ENCODE measurements at places on chromosomes 2 and 18.
A peak's percentile ranks its signal among the peaks of the same experiment; 100 is the strongest.

DNA sequence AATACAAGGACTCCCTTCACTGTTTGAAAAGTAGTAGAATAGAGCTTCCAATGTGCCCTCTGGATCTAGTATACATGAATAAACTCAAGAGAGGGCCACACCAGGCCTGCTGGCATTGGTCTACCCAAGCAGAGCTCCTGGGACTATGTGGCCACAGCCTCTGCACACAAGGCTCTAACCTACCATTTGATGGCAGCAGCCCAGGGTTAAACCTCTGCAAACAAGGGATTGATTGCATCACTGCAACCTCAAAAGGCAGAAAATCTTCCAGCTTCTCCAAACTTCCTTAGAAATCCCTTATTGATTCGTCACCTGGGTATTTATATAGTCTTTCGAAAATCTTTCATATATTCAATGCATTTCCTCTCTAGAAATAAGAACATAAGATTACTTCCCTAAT is 147.6 kb upstream of the SETBP1 start:
- no peak for DNase-seq

- no peak for DNase-seq
Measured at GRCh38 chr18:732371-732770, 19.9 kb upstream of the ENOSF1 start.

- DNase-seq, result peak; percentile 42
Measured at GRCh38 chr2:172972005-172972619, 103.5 kb upstream of the MAP3K20 start.

GRCh38 chr18:13811993-13812392 is 12.0 kb upstream of the MC5R start:
- DNase-seq, result no peak

DNA sequence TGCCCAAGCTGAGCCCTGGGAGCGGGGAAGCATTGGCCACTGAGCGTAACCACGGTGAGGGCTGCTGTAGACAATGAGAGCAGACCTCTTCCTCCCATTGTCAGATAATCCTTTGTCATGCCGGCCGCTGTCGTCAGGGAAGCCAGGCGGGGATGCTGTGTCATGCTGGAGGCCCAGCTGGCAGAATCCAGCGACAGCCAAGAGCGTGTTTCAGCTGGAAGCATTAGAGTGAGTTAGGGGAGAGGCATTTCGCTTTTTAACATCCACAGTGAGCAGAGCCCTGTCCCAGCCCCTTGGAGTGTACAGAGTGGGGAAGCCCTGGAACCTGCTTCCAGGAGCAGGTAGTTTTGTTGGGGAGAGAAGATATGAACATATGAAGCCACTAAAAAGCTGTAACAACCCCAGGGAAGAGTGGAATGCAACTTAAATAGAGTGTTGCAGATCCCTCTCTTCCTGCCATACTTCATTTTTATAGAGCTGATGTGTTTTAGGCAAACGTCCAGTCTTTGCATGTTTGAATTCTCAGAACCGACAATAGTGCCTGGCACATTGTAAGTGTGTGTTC is 7.0 kb downstream of the CTIF start:
- DNase-seq, result peak; percentile 26

GRCh38 chr2:62423235-62423634 is 82.8 kb downstream of the TMEM17 start:
- no peak for DNase-seq
